ENCODE measurements at places on chromosomes 7 and 10.

DNA sequence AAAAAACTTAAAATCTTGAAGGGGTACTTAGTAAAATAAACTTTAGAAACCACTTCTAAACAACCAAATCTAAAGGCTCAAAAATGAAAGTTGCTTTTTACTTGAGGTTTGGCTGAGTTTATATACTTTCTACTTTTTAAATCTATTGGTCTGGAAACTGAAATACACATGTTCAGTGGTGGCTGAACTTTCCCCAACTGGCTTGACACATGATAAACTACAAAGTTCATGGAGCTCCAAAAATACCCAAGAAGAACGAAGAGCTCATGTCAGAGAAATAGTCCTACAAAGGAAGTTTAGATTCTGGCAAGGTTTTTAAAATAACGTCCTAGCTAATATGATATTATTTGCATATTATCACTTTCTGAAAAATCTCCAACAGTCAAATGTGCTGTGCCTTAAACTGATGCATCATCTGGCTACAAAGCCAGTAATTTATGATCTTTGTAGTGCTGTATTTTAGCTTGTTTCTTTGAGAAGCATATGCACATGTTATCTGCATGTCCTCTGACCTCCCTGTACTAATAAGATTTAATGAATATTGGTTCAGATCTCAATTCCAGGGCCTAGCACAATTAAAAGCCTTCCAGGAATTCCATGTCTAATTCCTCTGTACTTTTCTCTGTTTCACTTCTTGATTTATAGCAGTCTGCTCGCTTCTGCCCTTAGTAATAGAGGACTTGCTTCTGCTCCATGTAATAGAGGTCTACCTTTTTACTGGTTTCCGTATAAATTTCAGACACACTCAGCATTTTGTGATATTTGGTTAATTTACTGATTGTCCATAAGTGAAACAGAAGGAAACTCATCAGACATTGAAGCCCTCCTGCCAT, 28.2 kb downstream of the SEMA3C start:
- no peak for DNase-seq

- DNase-seq, result no peak
Measured at GRCh38 chr10:132336919-132337407, 5.0 kb downstream of the LRRC27 start.

- DNase-seq, result no peak
Measured at GRCh38 chr10:97010695-97011206, 175.0 kb downstream of the SLIT1 start.

DNA sequence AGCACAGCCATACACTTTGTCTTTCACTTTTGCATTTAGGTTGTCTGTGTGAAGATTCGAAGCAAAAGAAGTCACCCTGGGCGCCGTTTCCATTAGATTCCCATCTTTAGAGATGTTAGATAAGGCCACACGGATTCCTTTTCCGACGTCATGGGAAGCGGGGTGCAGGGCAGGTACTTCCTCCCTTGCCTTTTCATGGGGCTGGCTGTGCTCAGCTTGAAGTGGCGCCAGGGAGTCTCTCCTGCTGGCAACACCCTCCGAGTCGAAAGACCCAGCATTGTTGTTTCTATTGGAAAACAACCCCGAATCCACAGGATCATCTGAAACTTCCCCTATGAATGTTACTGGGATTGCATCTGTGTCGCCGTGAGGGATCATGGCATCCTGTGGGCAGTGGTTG, 246.4 kb upstream of the GRB10 start:
- DNase-seq, result no peak

DNA sequence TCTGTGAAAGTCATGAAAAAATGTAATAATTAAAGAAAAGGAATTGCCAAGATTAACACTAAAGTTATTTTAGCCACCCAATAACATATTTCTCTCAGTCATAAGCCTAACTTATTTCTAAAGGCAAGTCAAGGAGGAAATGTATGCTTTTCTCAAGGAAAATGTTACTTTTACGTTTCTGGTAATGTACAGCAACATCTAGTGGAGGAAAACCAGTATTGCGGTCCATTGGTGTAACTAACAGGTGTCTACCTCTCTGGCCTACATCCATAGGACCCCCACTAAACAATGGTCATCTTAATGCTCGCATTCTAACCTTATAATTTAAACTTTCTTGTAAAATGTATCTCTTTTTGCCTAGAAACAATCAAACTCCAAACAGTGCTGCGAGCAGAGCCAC, 437.5 kb downstream of the KIF20B start:
- DNase-seq, result no peak

All from T-helper 1 cell (primary cell).